ENCODE measurements at places on chromosomes 4 and X. TPM values are rescaled to one million over a fixed set of nuclear protein-coding genes. Genes with fewer than 3 reads are reported as not detected.

GRCh38 chrX:22165732-22166457 is 106.8 kb upstream of the CBLL2 start:
- no peak for DNase-seq

GRCh38 chr4:112284662-112285411 is 867 bp downstream of the TIFA start:
- DNase-seq = peak; percentile 60

DNA sequence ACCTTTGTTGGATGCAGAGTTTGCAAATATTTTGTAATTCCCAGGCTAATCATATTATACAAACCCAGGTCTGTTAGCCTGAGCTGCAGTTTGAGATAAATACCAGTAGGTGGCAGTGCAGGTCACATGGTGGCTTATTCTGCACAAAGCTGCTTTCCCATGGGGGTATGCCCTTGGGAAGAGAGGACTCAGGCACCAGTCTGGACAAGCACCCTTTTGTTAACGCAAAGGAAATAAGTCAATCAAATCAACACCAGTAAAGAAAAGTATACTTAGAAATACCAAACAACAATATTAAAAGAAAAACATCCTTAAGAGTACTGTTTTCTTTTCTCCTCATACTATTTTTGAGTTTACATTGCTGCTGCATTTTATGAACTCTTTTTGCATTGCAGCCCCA is 389.0 kb upstream of the ZFP42 start:
- peak; percentile 70 for DNase-seq

DNA sequence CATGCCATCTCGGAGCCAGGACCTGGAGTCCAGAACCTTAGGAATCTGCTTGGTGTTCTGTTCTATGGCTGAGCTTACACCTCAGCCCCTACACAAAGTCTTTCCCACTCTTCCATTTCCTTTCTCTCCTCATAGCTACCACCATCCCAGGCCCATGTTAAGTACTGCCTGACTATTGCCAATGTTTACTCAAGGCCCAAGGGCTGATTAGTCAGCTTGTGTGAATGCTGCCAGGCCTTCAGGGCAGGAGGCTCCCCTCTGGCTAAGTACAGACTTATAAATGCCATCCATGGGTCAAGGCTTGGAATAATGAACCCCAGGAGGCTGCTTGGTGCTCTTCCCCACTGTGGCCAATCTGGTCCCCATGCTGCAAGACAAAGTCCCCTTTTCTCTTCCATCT is 411.6 kb upstream of the MAGEB18 start:
- no peak for DNase-seq

DNA sequence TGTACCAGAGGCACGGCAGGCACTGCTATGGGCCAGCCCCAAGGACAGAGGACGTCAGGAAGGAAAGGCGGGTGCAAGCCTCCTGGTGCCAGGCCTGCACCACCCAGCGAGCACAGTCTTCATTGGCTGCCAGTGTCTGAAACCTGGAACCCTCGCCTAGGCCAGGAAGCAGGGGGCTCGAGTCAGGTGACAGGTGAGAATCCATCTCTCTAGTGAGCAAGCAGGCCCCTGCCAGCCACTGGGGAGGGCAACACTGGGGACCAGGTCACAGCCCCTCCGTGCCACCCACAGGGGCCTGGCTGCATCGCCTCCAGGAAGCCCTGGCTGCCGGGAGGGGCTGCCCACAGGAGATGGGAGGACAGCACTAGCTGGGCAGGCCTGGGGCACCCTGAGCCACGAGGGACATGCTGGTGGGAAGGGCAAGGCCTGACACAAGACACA is 6.9 kb upstream of the HAUS3 start:
- no peak for DNase-seq

- peak; percentile 64 for DNase-seq
Measured at GRCh38 chr4:150140774-150141400, 62.6 kb downstream of the DCLK2 start.

Gene SPANXN4
- total RNA-seq = not detected

Gene CLIC2
- total RNA-seq = 0.05 TPM
